Progenitor cell of endocrine pancreas (in vitro differentiated cells): ENCODE measurements at places on chromosomes 3 and 15. TPM values are rescaled to one million over a fixed set of nuclear protein-coding genes. Genes with fewer than 3 reads are reported as not detected.

DNA sequence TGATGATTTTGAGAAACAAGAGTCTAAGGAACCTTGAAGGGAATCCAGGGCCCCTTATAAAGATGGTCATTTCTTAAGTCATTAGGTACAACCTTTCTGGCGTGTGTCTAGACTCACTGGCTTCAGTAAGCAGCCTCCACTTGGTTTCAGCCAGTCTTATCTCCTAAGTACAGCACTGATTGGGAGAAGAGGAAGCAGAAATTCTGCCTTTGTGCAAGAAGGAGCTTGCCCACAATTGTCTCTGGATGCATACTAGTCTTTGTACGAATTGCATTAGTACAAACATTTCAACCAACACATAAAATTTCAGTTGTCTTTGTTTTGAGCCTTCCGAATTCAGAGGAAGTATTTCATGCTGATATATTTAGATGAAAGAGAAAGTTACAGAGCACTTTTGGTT lies 139.4 kb downstream of the SLCO3A1 start:
- no peak for DNase-seq

STRIT1 gene
- total RNA-seq = not detected in 2 replicates

DNA sequence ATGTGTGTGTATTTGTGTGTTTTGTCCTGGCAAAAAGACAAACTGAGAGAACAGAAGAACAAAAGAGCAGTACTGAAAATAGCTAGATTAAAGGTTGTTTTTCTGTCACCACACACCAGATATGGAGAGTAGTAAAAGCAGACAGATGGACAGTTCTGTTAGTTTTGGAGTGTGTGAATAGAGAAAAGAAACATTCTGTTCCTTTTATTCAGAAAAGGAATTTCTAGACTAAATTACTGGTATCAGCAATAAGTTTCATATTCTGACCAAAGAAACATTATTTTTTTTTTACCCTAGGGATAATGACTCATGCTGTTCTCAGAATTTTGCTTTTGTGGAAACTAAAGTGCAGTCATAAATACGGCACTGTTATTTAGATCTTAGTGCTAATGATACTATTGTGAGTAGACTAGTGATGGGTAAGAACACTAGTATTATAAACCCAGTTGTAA lies 32.9 kb downstream of the PIK3CA start:
- no peak for DNase-seq

GRCh38 chr15:39260791-39261190 lies 320.1 kb upstream of the THBS1 start:
- no peak for DNase-seq

ALS2CL gene
- 3.5 and 3.7 TPM in 2 replicates for total RNA-seq

DNA sequence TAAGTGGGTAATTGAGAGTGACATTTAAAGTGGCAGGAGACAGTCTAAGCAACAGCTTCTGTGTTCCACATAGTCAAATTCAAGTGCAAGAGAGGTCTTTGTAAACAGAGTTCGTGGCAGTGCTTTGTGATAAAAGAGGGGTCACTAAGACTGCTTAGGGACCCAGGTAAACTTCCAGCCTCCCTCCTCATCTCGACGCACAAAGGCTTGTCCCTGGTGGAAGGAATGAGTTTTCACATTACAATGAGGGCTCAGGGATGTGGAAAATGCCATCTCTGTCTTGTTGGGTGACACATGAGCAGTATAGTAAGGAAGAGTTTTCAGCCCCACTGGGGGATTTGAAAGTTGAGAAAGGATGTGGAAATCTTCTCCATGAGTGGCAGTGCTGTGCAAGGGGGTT lies 7.3 kb downstream of the GMNC start:
- DNase-seq = no peak

- no peak for DNase-seq
These were observed 120.5 kb upstream of the LMCD1 start for GRCh38 chr3:8380904-8381704.

- no peak for DNase-seq
These were observed 328.9 kb upstream of the RBMS3 start for GRCh38 chr3:28951772-28952556.
